Stimulated activated CD4-positive, alpha-beta T cell treated with anti-CD3 and anti-CD28 coated beads, TNF-alpha, amount 100 ng/mL, for 24 hours (primary cell): ENCODE measurements at places on chromosomes 7 and 10.
A peak's percentile ranks its signal among the peaks of the same experiment; 100 is the strongest.

- DNase-seq: no peak
Observed at GRCh38 chr10:59432207-59432900, 70.0 kb upstream of the FAM13C start.

GRCh38 chr10:101219946-101220451 lies 9.3 kb downstream of the LBX1 start:
- DNase-seq: no peak

GRCh38 chr7:158516524-158516923 lies 71.1 kb downstream of the PTPRN2 start:
- no peak for DNase-seq

DNA sequence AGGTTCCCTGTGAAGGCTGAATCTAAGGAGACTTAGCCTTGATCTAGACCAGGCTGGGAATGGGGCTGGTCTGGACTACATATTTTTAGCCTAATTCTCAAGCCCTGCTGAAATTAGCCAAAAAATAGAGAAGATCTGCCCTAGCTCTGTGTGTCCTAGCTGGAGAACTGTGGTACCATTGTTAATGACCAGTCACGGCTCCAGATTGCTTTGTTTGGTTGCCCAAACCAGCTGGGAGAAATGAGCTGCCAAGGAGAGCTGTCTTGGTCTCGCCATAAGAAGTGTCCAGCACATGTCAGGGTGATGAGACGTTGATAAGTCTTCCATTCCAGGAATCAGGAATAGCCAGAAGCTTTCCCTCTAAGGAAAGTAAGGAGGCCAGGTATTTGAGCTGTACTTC lies 20.7 kb downstream of the GBX1 start:
- DNase-seq: no peak

GRCh38 chr7:47889723-47890122 lies 58.5 kb downstream of the PKD1L1 start:
- no peak for DNase-seq

DNA sequence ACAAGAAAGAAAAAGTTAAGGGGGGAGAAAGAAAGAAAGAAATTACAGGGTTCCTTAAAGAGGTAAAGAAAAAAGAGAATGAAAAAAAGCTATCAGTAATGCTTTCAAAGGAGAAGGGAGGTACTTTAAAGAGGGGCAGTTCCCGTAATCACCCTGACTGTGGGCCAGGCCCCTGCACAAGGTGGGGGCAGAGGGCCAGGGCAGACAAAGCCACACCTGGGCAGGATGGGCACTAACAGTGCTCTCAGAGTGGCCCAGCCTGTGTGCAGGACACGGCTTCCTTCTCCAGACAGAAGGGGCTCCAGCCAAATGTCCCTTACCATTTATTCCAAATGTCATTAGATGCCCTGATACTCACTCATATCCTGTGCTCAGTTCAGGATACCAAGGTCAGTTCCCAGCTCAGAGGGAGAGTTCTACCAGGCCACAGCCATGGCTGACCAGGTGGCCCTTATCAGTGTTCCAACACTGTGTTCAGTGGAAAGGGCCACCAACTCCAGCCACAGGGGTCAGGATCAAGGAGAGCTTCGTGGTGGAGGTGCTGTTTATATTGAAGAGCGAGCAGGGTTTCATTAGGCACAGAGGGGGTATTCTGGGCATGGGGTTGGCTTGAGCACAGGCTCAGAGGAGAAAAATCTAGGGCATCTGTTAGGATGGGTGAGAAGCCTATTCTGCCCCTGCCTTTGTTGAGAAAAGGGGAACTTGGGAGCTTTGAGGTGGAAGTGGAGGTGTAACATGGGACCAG lies 29.9 kb downstream of the DPCD start:
- DNase-seq: no peak

- no peak for DNase-seq
Observed at GRCh38 chr10:24313283-24313682, 104.3 kb downstream of the KIAA1217 start.

GRCh38 chr10:6185039-6185716 lies 17.6 kb upstream of the PFKFB3 start:
- no peak for DNase-seq

DNA sequence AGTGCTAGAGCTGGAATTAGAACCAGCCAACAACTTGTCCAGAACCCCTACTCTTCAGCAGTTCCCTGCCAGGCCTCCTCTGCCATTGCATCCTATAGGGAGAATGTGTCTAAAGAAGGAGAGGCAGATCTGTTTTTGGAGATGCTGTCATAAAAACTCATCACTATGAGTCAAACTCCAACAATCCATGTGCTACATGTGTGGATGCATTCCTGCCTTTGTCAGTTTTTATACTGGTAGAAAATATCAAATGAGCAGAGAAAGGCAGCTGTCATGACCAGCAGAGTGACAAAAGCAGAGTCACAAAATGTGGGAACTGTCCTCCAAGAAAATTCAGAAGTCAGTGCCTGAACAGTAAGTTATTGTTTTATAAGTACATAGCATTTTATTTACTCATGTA lies 93.0 kb downstream of the ABLIM1 start:
- DNase-seq: no peak

DNA sequence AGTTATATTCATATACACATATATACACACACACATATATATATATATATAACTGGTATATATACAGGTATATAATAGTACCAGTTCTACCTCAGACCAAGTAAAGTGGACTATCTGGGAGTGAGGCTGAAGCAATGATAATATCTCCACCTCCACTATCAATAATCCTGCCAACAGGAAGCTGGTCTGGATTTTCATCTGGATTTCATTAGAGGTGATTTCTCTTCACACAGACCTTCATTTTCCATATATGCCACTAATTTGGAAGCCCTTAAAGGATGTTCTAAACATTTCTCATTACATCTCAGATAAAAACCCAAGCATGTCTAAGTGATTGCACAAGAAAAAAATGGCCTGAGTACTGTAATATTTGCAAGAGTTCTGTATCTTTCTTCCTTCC lies 1.7 kb upstream of the SLC35B4 start:
- no peak for DNase-seq

DNA sequence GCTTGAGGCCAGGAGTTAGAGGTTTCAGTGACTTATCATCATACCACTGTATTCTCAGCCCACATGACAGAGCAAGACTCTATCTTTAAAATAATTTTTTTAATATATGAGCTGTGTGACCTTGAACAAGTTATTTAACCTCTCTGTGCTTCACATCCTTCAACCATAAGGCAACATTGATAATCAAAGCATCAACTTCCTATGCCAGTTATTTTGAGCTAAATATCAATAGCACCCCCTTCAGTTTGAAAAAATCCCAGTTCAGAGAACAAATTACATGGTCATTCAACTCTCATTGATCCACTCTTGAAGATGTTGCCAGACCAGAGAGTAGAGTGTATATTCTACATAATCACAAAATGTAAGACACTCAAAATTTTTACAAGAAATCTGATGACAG lies 53.0 kb downstream of the ASNS start:
- no peak for DNase-seq

GRCh38 chr10:115572740-115573455 lies 479.7 kb downstream of the ATRNL1 start:
- no peak for DNase-seq

DNA sequence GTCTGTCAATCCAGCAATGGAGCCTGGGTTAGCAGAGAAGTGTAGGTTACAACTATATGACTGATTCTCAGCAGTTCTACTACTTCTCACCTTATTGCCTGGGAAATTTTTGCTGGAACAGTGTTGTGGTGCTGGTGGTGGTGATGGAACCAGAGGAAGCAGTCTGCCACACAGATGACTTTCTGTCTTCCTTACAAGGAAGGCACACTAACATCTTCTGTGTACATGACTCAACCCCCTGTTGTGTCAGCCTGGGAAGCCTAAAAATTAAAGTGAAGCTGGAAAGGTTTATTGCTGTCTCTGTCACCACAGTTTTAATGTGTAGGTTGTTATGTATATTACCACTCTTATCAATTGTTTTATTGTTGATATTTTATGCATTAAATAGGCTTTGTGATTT lies 40.3 kb downstream of the ANKRD7 start:
- no peak for DNase-seq

DNA sequence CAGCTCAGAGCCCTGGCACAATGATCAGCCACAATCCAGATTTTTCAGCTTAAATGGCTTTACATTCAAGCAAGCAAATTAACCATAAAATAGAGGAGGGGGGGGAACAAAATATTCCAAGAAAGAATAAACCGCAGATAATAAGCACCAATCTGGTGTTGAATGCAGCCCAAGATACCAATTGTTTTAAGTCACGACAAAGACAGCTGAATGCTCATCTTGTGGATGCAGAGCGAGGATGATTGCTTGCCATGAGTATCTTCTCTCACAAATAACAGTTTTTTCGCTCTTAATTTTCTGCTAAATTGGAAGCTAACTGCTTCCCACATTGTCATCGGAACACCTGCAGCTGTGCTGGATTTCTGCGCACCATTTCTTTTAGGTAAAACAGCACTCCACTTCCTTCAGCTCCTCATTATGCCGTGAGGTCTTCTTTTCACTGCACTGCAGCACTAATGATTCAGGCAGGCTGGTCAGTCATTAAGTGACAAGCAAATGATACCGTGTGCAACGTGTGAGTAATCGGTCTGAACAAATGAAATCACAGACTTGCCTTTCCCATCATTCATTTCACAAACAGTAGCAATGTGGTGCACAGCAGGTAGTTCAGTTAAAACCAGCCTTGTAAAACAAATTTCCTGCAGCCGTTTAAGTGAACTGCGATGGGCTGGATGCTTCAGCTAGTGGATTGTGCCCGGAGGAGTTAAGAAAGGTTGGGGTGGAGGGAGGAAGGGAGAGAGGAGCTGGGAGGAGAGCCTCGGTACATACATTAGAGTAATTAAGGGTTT lies 106.4 kb upstream of the CDCA7L start:
- DNase-seq: no peak

DNA sequence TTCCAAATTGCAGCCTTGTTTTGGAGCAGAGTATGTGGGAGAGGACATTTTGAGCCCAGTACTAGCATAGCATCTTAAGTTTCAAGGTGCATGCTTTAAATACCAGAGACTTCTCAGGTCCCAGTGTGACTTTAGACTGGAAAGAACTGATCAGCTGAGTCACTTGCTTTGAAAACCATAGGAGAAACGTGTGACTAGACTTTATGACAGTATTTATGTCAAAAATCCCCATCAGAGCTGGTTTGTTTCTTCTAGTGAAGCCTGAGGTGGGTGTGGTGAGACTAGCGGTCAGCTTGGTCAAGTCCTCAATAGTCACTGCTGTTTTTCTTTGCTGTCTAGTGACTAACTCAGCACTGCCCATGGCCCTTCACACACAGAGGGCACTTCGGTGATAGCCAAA lies 724.2 kb downstream of the GATA3 start:
- no peak for DNase-seq

DNA sequence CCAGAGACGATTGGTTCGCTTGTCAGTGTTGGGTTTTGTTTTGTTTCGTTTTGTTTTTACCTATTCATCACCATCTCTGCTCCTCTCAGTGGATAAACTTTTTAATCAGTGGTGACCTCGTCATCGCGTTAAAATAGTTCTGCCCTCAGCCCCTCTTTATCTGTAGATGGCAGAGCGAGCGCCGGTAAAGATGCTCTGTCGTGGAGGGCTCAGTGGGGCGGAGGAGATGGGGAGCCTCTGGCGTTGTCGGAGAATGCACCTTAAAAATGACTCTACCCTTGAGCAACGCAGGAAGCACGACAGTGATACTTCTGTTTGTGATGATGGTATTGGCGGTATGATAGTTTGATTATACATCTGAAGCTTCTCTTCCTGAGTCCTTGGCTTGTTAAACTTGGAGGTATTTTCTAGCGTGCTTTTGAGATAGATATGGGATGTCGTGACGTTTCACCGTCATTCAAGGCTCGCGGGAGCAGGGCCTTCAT lies 554 bp downstream of the CSGALNACT2 start:
- peak; percentile 15 for DNase-seq

DNA sequence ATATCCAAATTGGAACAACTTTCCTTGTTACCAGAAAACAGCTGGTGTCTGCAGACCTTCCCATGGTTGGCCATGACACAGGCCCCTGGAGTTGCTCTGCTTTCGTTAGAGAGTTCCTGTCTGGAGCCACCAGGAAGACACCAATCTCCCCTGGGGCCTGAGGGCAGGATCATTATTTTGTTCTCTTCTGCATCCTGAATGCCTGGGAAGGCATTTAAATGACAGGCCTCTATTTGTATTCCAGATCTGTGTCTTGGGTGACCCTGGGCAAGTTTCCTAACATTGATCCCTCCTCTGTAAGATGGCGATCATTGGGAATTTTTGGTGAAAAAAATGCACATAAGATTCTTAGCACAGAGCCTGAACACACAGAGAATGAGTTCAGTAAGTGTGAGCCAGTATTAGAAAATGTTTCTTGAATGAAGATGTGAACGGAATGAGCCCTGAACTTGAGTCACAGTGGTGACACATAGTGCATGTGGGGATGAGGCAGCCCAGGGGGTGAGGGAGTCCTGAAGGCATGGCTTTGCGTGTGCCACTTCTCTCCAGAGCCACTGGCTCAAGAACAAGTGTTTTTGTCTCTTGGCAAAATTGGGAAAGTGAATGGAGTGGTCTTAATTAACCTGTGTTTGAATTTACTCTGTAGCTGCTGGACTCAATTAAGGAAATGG lies 28.4 kb downstream of the BMPER start:
- no peak for DNase-seq

GRCh38 chr7:15863951-15864625 lies 177.6 kb upstream of the MEOX2 start:
- DNase-seq: no peak

DNA sequence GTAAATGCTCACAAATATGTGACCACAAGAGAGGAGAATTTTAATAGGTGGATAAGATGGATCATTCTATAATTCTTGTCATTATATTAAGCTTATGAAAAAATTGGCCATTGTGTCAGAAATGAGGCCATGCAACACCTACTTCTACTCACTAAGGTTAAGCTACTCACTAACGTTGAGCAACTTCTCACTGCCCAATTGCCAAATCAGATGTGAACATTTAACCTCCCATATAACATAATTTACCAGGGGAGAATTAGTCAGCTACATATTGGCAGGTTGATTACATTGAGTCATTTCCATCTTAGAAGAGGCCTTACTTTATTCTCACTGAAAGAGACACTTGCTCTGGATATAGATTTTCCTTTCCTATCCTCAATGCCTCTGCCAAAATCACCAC lies 211.2 kb upstream of the DGKB start:
- no peak for DNase-seq

- no peak for DNase-seq
Observed at GRCh38 chr7:118186501-118186900, 2.5 kb downstream of the LSM8 start.

- no peak for DNase-seq
Observed at GRCh38 chr7:130397758-130398073, 17.4 kb downstream of the CPA1 start.

GRCh38 chr10:123883673-123884320 lies 7.8 kb downstream of the CPXM2 start:
- DNase-seq: no peak
